ENCODE measurements at places on chromosomes 11 and 22. TPM values are rescaled to one million over a fixed set of nuclear protein-coding genes. Genes with fewer than 3 reads are reported as not detected.

The CCDC15 gene
- total RNA-seq = 1.6 TPM

The NAALADL1 gene
- total RNA-seq = 1.6 TPM

The ST14 gene
- 61.0 TPM for total RNA-seq

- no peak for DNase-seq
Observed at GRCh38 chr11:122617926-122618325, 37.6 kb upstream of the UBASH3B start.

- peak; percentile 62 for DNase-seq
Observed at GRCh38 chr11:77471558-77472193, 2.2 kb downstream of the PAK1 start.

- no peak for DNase-seq
Observed at GRCh38 chr22:26711205-26711963, 54.0 kb downstream of the MIAT start.
